Activated naive CD4-positive, alpha-beta T cell treated with anti-CD3 and anti-CD28 coated beads, Interleukin-2, amount 10 ng/mL, durations not matched to agents 7 days and 5 days (primary cell): ENCODE measurements at places on chromosomes 2 and 18.
A peak's percentile ranks its signal among the peaks of the same experiment; 100 is the strongest.

- H3K27me3 ChIP-seq, result no peaks in the 10 kb centered on the region
- DNase-seq, result no peak
- H3K36me3 ChIP-seq, result peaks cover 6% of the 10 kb centered on the region
- H3K4me3 ChIP-seq, result no peak overlapping the region
These were observed 98.7 kb downstream of the FAM210A start for GRCh38 chr18:13627639-13628038.

DNA sequence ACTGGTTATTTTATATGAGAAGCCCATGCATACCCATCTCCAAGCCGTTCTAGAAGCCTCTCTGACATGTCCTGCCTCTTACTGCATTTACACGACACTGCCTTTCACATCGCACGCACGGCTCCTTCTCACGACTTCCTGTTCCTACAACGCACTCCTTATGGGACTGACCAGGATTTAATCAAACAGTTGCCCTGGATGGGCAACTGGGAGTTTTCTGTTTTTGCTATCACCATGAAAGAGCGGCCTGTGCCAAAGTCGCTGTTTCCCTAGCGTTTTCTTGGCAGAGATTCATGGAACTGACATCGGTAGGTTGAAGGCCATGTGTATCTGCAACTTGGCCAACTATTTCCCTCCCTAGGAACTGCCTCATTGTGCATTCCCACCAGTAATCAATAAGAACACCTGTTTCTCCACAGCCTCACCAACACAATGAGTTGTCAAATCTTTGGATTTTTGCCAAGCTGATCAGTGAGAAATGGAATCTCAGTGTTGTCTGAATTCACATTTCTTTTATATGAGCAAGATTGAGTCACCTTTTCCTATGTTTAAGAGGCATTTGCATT is 97.2 kb upstream of the OTOS start:
- H3K36me3 ChIP-seq, result no peaks in the 10 kb centered on the region
- H3K4me3 ChIP-seq, result no peak overlapping the region
- peak; percentile 8 for DNase-seq
- peaks cover 27% of the 10 kb centered on the region for H3K27me3 ChIP-seq

DNA sequence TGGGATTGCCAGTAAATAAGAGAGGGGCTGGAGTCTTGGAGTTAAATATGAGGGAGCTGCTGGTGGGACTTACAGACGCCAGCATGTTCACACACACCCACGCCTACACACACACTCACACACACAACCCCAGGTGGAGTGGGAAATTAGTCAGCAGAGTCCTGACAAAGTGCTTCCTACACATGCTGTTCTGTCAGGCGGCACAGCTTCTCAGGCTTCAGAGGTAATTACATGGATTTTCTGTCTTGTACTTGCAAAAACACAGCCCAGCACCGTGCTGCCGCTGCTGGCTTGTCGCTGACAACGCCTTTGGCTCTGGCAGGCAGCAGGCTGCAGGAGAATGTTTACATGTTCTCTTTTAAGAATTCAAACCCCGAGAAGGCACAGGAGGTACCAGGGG is 1186.3 kb upstream of the CELF4 start:
- no peak overlapping the region for H3K27ac ChIP-seq
- H3K4me3 ChIP-seq, result no peak overlapping the region
- no peaks in the 10 kb centered on the region for H3K27me3 ChIP-seq
- DNase-seq, result no peak

- no peak for DNase-seq
- no peaks in the 10 kb centered on the region for H3K36me3 ChIP-seq
- no peaks in the 10 kb centered on the region for H3K4me1 ChIP-seq
- no peaks in the 10 kb centered on the region for H3K27me3 ChIP-seq
- no peak overlapping the region for H3K4me3 ChIP-seq
These were observed 315.3 kb upstream of the CDH7 start for GRCh38 chr18:65435534-65435933.
